ENCODE measurements at places on chromosomes 7 and 10.

GRCh38 chr10:79932841-79933379, 16.0 kb downstream of the SFTPD start:
- DNase-seq, result no peak

GRCh38 chr7:142496545-142496991, 238.7 kb upstream of the PRSS58 start:
- DNase-seq, result peak; percentile 57

DNA sequence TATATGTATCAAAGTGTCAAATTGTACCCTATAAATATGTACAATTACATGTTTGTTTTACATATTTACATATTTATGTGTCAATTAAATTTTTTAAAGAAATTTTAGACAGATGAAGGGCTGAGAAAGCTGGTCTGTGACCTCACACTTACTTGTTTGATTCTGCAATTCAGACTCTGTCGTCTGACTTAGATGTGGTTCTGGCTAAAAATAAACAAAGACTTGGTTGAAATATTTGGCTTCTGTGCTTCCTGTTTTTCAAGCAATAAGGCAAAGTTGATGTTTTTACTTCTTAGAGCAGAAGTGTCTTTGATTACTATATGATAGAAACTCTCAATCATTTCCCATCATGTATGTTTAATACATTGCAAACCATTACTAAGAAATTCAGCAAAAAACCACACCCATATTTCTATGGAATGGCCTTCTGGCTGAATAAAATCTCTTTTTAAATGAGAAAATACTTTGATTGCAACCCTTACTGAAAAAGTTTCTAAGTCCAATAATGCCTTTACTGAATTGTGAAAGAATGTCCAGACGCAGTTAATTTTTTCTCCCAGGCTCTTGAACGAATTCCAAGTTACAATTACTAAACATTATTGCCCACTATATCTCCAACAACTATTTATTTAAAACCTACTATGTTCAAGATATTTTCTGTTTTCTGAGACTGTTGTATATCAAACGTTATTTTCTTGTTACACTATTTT, 59.5 kb upstream of the PRKG1 start:
- DNase-seq, result no peak

- DNase-seq, result no peak
These were observed 164.9 kb upstream of the RNF32 start for GRCh38 chr7:156475666-156476065.

- no peak for DNase-seq
These were observed 59.3 kb upstream of the ATRNL1 start for GRCh38 chr10:115033898-115034297.

GRCh38 chr7:158110034-158110590, 477.5 kb downstream of the PTPRN2 start:
- no peak for DNase-seq

DNA sequence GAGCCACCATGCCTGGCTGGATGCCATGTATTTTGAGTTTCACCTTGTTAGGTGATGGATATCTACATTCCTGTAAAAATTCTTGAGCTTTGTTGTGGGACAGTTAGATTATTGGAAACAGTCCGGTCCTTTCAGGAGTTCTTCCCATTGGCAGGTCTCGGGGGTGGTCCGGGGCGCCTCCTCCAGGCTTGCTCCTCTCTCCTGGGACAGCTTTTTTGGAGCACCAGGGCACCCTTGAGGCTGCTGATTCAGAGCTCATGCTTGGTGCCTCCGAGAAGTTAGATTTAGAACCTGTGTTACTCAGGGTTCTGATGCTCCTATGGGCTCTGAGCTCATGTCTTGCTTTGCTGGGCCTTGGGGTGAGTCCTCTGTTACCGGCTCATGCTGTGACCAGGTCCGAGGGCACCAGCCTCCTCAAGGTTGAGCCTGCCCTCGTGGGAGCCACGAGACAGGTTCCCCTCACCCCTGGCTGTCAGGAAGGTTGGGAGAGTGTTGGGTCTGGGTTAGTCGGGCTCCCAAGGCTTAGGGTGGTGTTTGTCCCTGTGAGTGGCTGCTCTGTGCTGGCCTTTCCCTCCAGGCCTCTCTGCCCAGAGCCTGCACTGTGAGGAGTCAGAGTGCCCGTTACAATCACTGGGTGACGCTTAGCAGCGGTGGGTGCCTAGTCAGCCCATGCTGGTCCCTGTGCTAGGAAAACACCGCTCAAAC, 6.0 kb downstream of the SPRN start:
- DNase-seq, result no peak

GRCh38 chr10:31209478-31209877, 109.5 kb upstream of the ZEB1 start:
- no peak for DNase-seq

GRCh38 chr10:120162471-120162870, 269.9 kb downstream of the SEC23IP start:
- no peak for DNase-seq

GRCh38 chr7:78134256-78134655, 335.7 kb downstream of the PHTF2 start:
- no peak for DNase-seq

DNA sequence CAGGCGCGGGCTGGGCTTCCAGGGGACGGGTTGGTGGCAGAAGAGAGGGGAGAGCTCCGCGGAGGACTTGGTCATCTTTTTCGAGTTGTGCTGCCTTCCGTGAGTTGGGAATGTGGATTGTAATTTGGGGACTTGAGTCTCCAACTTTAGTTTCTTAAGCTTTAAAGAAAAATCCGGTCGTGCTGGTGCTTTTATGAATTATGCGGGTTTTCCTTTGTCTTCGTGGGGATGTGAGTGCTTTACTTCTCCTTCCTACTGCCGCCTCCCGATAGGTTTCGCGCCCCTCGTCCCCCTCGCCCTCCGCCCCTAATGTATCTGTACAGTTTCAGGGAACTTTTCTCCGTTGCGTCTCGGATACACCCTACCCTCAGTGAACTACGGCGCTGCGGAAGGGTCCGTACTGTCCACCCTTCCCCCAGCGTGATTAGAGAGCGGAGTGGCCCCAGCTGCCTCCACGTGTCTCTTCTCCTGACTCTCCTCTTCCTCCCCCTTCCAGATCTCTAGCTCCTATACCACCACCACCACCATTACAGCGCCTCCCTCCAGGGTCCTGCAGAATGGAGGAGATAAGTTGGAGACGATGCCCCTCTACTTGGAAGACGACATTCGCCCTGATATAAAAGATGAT, 649 bp downstream of the SCD start:
- DNase-seq, result no peak

DNA sequence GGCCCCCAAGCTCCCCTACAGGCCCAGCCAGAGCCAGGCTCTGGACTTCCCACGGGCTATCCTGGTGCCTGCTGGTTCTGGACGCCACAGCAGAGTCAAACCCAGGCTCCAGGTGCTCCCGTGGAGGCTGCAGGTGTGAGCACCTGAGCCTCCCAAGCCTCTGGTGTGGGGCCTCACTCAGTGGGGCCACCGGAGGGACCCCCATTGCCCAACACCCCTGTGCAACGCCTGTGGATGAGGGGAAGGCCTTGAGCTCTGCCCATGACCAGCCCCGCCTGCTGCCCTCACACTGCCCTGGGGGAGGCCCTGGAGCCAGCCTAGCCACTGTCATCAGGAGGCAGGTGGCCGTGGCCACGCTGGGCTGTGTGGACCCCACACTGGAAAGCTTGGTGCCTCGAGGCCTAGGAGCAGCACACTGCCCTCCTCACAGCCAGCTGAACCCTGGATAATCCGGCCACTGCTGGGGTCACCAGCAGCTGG, 229.3 kb downstream of the MAD1L1 start:
- no peak for DNase-seq

DNA sequence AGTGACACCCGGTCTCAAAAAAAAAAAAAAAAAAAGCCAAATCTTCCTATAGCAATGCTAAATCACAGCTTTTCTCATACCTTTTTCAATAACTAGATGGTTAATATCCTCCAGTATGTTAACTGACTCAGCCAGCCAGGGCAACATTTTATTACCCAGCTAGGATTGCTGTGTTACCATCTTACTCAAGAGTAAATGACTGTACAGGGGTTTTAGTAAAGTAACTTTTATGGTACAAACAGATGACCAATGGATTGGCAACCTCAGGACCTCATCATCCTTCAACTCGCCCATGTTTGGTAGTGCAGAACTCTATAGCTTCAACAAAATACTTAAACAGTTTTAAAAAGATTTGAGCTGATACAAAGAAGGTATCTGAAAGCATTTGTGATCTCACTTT, 59.5 kb downstream of the HBP1 start:
- no peak for DNase-seq

- DNase-seq, result no peak
These were observed 78.3 kb upstream of the CTBP2 start for GRCh38 chr10:125238682-125239081.

DNA sequence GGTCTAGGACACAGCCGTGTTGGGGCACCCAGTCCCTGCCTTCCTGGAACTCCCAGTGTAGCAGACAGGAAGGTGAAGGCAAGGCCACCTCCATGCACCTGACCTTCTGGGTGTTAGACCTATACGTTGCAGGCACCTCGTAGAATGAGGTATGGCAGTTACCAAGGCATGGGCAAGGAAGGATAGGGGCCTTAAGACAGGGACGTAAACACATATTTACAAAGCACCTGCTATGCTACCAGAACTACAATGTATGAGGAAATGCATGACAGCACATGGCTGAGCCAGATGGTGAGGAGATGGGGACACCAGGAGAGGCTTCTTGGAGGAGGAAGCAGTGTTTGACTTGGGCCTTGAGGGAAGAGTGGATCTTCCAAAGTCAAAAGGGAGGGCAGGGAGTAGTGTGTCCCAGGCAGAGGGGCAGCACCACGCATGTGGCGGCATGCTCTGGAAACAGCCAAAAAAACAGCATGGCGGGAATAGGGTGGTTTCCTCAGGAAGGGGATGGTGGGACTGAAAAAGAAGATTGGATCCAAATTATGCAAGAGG, 231.2 kb downstream of the FANK1 start:
- no peak for DNase-seq

DNA sequence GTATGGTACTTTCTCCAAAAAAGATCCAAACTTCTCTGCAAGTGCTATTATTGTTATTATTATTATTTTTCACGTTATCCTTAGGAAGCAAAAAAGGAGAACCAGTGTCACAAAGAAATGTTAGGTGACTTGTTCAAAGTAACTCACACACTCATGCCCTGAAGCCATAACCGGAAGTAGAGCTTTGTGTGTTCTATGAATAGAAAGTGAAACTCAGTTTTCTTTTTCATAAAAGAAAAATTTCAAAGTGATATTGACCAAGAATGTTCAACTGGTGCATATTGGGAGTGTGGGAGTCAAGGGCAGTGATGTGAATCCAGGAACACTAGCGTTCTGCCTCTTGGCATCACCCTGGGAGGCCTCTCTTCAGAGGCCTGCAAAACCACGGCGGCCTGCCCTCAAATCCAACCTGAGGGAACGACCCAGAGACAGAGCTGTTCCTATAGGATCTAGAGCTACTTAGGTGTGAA, 106.1 kb downstream of the PRKCQ start:
- peak; percentile 76 for DNase-seq

DNA sequence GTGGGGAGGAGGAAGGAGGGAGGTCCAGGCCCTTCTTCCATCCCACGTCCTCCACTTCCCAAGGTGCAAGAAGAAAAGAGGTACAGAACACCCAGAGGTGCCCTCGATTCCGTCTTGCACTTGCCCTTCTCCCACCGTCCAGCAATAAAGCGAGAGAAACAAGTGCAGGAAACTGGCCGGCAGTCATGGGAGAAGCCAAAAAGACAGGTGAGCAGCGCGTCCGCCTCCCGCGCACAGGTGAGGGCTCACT, 1.3 kb downstream of the C10orf95 start:
- no peak for DNase-seq

DNA sequence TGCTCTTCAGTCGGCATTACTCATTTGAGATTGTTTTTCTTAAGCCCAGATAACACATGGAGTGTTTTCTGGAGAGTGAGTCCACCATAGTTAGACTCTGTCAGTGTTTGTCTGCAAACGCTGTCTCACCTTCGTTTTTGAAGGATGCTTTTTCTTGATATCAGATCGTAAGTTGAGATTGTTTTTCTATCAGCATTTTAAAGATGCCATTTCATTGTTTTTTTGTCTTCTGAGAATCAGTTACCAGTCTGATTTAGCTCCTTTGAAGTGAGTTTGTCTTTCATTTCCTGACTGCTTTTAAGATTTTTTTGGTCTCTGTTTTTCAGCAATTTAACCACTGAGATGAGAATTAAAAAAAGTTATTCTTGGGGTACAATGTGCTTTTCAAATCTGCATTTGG, 137.4 kb downstream of the WDR37 start:
- no peak for DNase-seq

- peak; percentile 60 for DNase-seq
These were observed 93.2 kb downstream of the ADK start for GRCh38 chr10:74244097-74244685.

GRCh38 chr10:30647089-30647488, 17.5 kb upstream of the LYZL2 start:
- DNase-seq, result no peak

- no peak for DNase-seq
These were observed 19.8 kb downstream of the ZNF467 start for GRCh38 chr7:149753375-149754233.

DNA sequence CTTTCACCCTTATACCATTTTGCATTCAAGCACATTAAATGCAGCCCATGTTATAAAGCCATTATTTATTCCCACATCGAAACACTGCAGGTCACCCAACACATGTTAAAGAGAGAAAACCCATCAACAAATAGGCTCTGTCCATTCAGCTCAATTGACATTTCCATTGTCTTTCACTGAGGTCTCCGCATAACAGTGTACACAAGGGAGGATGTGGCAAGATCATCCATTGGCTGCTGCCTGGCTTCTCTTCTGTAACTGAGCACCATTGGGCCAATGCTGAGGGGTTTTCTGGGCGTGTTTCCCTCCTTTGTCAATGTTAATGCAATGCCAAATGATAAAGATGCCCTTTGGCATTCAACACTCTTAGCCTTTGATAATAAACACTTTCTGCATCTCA, 278.1 kb upstream of the SP4 start:
- no peak for DNase-seq

DNA sequence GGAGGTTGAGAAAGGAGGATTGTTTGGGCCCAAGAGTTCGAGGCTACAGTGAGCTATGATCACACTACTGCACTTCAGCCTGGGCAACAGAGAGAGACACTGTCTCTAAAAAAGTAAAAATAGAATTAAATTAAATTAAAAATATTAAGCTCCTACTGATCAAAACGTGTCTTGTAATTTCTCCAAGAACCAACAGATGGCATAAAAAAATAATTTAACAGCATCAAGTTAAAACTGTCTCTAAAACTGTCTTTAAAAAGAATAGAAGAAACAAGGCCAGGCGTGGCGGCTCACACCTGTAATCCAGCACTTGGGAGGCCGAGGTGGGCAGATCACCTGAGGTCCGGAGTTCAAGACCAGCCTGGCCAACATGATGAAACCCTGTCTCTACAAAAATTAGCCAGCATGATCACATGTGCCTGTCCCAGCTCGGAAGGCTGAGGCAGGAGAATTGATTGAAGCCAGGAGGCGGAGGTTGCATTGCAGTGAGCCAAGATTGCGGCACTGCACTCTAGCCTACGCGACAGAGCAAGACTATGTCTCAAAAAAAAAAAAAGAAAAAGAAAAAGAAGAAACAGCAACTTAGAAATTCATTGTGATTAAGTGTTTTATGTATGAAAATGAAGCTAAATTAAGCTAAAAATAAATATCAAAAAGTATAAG, 24.5 kb downstream of the MTPAP start:
- DNase-seq, result no peak

All from hematopoietic multipotent progenitor cell treated with erythropoietin and hydrocortisone succinate and interleukin-3 and kit ligand, for 15 days (in vitro differentiated cells).